HL-60 (cell line): ENCODE measurements at places on chromosomes 12 and 14.

DNA sequence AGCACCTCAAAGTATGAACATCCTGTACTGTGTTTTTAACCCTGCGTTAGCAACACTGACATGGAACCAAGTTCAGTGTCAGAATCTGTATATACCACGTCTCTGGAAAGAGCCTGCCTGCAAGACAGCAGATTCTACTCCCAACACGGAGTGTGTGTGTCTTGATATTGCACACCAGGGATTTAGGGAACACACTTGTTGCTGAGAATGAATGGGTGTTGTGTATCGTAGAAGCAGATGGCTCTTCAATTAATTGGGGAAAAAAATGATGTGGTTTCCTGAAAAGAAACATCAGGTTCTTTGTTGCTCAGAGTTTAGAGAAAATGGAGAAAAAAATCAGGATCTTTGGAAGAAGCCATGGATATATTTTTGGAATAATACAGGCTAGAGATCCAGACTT, 170.8 kb downstream of the EGLN3 start:
- DNase-seq = no peak

DNA sequence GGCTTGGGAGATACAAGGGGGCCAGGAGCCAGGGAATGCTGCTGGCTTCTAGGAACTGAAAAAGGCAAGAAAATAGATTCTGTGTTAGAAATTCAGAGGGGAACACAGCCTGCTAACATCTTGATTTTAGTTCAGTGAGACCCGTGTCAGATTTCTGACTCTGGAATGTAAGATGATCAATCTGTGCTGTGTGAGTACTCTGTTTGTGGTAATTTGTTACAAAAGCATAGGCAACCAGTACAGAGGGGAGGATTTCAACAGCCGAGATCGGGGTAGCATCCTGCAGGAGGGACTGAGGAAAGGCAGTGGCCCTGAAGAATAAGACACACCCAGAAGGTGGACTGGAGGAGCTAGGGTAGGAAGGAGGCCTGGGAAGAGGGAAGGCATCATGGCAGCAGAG, 410.0 kb upstream of the CCDC196 start:
- DNase-seq = no peak

- DNase-seq = peak; percentile 88
Measured at GRCh38 chr14:104756477-104757237, 3.7 kb downstream of the SIVA1 start.

GRCh38 chr14:102096569-102097188, 9.8 kb upstream of the HSP90AA1 start:
- peak; percentile 65 for DNase-seq

- DNase-seq = no peak
Measured at GRCh38 chr12:82120901-82121300, 237.3 kb downstream of the CCDC59 start.

DNA sequence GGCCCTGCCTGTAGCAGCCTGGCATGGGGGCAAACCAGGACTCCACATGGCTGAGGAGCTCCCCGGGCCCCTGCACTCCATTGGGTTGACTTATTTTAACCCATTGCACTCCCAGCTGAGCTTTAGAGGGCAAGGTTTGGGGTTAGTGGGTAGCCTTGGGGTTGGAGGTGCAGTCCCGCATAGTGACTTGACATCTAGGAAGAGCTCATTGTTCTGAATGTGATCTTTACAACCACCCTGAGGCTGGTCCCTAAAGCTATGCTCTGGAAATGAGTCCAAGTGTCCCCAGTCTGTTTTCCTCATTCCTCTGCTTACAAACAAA, 36.4 kb downstream of the NFKBIA start:
- no peak for DNase-seq

GRCh38 chr12:82363990-82364389, 5.7 kb downstream of the METTL25 start:
- no peak for DNase-seq

DNA sequence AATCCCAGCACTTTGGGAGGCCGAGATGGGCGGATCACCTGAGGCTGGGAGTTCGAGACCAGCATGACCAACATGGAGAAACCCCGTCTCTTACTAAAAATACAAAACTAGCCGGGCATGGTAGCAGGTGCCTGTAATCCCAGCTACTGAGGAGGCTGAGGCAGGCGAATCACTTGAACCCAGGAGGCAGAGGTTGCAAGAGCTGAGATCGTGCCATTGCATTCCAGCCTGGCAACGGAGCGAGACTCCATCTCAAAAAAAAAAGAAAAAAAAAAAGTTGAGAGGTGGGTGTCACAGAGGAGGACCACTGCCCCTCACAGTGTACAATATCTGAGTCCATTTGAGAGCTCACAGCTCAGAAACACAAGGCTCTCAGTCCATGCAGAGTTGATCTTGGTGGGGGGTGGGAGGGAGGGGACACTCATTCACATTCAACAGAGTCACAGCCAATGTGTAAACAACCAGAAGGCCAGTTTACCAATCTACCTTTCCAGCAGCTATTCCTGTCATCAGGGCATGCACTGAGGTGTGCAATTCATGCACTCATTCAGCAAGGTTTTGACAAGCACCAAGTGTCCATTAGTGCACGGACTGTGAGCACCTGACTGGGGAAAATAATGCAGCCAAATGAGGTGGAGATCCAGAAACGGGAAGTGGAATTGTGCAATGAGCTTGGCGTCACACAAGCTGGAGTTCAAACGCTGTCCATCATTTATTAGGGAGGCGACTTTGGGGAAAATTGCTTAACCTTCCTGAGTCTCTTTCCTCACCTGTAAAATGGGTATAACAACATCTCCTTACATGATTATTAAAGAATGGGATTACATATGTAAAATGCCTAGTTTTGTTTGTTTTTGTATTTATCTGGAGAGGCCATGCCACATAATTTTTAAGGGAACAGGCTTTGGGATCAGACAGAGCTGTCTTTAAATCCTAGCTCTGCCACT, 4.4 kb upstream of the EIF5 start:
- peak; percentile 98 for DNase-seq

DNA sequence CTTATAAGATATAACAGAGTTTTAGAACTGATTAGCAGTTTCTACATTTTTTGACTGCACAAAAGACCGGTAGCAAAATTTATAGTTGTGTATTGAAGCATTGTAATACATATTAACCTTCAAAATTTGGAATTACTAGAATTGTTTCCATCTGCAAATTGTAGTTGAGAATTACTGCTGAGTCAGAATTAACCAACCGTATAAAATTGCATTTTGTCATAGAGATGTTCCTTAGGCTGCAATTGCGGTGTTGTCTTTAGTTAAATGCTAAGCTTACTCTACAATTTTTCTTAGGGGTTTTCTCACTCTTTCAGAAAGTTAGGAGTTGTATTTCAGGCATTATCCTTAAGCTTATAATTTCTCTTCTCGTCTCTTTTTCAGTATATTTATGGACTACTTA, 132.2 kb downstream of the PLEKHA5 start:
- no peak for DNase-seq

DNA sequence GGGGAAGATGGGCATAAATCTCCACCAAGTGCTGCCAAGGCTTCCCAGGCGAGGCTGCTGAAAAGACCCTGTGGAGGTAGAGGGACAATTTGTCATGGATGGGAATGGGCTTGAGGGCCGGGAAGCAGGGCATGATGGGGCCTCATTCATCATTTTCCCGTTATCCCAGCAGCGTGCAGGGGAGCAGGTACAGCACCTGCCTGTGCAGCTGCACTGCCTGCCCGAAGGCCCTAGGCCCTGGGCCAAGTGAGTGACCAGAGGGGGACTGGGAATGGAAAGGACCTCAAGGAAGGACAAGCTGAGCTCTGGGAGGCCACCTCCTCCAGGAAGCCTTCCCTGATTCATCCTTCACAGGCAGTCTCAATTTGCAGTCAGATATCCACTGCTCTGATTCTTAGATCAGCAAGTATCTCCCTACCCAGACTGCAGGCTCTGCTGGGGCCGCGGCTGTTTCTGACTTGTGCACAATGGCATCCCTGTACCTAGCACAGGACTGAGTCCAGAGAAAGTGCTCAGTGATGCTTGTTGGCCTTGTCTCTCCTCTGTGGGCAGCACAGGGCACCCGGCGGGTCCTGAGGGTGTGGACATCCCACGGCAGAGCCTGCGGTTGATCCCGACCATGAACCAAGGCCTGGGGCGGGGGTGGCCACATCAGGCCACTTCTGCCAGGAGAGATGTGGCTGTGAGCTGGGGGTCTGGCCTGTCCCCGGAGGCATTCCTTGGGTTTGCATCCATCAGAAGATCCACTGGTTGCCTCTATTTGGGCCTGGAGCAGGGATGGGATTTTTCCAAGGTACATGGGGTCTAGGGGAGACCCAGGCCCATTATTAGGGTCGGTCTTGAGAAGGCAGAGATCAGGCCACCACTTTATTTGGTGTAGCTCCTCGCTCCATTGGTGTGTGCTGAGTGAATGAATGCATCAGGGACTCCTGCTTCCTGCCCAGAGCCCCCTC, 167.3 kb upstream of the RTL1 start:
- DNase-seq = no peak

- no peak for DNase-seq
Measured at GRCh38 chr12:126342866-126343265, 1277.6 kb downstream of the AACS start.

DNA sequence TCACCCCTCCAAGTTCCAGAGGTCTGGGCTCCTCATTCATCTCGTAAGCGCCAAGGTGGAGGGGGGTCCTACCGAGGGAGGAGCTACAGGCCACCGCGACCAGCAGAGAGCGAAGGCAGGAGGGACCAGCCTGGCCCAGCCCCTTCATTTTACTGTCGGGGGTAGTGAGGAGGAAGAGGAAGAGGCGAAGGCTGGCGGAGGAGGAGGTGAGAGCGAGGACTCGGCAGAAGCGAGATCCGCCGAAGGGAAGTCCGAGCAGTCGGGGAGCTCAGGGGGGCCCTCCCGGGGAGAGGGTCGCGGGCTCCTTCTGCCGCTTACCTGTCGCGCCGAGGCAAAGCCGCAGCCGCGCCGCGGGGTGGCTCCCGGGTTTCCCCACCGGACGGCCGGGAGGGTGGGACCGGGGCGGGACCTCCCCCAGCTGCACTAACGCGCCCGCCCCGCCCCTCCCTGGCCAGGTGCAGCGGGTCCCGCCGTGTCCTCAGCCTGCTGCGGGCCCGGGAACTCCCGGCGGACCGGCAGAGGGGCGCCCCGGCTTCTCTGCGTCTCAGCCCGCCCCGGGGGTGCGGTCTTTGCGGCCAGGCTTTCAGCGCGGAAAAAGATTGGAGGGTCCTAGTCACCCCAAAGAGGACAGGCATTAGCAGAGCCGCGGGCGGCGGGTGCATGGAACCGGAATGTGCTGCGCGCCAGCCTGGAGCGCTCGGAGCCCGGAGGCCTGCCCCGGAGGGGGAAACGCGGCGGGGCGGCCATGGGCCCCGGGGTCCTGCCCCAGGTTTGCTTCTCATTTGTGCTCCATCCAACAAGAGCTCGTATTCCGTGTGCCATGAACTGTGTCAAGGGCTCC, at the start of gene GALNT6:
Gene GALNT6, minus strand, starts transcription at position 124 of the 841 bp plus-strand sequence. CDS start 11,625 bp downstream, outside the sequence.
- DNase-seq = peak; percentile 67

DNA sequence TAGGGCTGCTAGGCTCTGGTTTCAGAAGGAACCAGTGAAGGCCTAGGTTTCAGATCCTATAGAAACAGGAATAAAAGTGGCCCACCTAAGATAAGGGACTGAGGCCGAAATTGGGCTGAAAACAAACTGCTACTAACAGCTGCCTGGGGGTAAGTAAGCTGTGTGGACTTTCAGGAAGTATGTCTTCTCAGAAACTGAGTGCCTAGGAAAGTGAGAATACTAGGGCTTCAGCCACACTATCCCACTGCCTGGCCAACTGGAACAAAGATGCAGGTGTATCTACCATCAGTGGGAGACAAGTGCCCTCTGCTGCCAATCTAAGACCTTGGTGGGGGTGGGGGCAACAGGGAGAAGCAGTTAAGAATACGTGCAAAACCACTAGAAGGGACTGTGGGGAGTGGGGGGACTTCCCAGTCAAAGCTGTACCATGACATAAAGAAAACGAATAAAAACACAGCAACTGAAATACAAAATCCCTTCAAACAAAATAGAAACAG, 82.5 kb downstream of the MED13L start:
- no peak for DNase-seq

DNA sequence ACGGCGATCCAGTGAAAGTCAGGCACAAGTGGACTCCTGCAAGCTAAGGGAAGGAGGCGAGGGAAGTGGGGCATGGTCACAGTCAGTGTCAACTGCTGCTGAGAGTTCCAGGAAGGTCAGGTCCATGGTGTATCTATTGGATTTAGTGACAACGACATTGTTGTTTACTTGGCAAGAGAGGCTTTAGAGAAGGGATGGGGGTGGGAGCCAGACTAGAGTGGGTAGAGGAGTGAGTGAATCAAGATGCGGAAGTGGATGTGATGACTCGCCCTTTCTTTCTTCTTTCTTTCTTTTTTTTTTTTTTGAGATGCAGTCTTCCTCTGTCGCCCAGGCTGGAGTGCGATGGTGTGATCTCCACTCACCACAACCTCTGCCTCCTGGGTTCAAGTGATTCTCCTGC, 12.5 kb downstream of the P2RX7 start:
- no peak for DNase-seq

GRCh38 chr14:63578300-63578699, 35.1 kb upstream of the PPP2R5E start:
- DNase-seq = no peak

- no peak for DNase-seq
Measured at GRCh38 chr14:78512021-78512420, 341.8 kb downstream of the NRXN3 start.

DNA sequence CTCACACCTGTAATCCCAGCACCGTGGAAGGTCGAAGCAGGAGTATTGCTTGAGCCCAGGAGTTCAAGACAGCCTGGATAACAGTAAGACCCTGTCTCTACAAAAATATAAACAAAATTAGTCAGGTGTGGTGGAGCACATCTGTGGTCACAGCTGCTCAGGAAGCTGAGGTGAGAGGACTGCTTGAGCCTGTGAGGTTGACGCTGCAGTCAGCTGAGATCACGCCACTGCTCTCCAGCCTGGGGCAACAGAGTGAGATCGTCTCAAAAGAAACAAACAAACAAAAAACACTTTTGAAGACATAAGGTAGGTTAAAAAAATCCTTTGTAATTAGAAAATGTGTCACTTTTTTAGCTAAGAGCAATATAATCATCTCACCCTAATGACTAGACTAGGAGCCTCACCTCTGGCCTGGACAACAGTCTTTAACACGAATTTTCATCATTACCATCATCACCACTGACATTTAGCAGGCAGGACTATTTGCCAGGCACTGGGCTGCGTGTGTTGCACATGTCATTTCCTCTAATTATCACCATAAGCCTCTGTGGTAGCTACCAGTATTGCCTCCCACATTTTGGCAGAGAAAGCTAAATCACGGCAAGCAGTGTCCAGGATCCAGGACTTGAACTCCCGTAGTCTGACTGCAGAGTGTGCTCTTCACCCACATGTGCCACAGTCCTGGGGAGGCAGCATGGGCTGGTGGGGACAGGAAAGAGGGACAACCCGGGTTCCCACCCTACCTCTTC, 4.6 kb upstream of the SYCP3 start:
- DNase-seq = no peak
